ENCODE measurements at places on chromosomes 3 and 15. TPM values are rescaled to one million over a fixed set of nuclear protein-coding genes. Genes with fewer than 3 reads are reported as not detected.
A peak's percentile ranks its signal among the peaks of the same experiment; 100 is the strongest.

GRCh38 chr3:16768014-16768413, 116.7 kb upstream of the PLCL2 start:
- no peak for DNase-seq

The FAN1 gene
- 12.9 TPM for total RNA-seq

- DNase-seq: no peak
These were observed 92.7 kb downstream of the LRRC28 start for GRCh38 chr15:99343881-99344551.

DNA sequence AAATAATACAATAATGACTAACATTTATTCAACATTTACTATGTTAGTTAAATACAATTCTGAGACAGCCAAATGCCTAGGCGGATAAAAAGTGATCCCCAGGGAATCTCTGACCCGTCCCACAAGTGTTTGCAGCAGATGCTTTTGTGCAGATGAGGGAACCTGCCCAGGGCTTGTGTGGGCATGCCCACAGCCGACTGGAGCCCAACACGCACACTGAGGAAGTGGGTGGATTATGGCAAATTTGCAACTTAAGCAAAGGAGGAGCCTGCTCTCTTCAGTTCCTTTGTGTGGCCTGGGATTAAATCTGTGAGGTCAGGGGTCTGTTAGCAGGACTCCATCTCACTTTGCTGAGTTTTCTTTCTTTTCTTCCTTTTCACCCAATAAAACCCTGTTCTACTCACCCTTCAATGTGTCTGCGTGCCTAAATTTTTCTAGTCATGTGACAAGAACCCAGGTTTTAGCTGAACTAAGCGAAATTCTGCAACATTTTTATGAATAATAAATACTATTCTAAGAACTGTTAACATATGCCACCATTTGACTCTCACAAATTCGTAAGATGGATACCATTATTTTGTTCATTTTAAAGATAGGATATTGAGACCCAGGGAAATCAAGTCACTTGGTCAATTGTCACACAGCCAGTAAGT, 13.9 kb upstream of the RTP1 start:
- peak; percentile 31 for DNase-seq

GRCh38 chr15:57064033-57064432, 145.6 kb downstream of the TCF12 start:
- DNase-seq: no peak

- DNase-seq: no peak
These were observed 7.4 kb downstream of the ZDHHC19 start for GRCh38 chr3:196203846-196204245.

The STRC gene
- not detected for total RNA-seq

The TMEM212 gene
- not detected for total RNA-seq

The RMDN3 gene
- total RNA-seq: 17.3 TPM

DNA sequence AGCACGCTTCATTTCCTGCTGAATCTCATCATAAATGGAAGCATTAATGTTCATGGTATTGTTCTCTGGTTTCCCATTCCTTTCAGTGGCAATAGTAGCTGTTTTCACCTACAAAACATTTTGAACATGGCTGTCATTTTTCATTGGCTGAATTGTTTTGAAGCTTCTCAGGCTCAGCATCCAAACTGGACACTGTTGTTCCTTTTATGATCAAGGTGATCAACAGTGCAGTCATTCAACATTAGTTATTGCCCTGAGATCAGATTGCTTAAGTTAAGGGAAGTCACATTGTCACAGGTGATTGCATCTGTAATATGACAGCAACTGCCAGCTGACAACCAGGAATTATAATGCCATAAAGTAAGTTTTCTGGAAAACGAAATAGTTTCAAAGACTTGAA, 46.9 kb downstream of the SATB1 start:
- DNase-seq: no peak

The ST8SIA2 gene
- total RNA-seq: not detected

GRCh38 chr15:25737218-25737643, 125.9 kb downstream of the ATP10A start:
- DNase-seq: no peak

DNA sequence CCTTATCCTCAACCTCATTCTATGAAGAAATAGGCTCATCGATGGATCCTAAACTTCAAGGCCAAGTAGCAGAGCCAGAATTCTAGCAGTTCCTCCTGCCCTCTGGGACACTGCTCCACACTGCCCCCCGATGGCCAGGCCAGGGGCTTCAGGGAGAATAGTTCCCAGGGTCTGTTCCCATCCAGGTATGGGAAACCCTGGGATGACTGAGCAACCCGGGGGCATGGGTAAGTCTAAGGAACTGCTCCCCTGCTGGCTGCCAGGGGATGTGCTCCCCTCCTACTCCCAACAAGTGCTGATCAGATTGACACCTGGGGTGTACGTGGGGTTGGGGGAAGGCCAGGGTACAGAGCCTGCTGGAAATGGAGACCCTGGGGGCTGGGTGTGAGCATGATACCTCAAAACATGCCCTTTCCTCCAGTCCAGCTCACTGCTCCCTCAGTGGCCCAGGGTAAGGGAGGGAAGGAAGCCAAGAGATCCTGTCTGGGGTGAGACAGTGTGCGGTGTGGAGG, 7.6 kb downstream of the ULK3 start:
- DNase-seq: peak; percentile 34

Measured in fibroblast of villous mesenchyme (primary cell).